ENCODE measurements at places on chromosomes 6 and 20. TPM values are rescaled to one million over a fixed set of nuclear protein-coding genes. Genes with fewer than 3 reads are reported as not detected.

GRCh38 chr6:144262470-144263369 is 22.4 kb upstream of the UTRN start:
- DNase-seq, result no peak

- DNase-seq, result no peak
Measured at GRCh38 chr20:1374246-1374645, 18.6 kb downstream of the FKBP1A start.

GRCh38 chr6:28326371-28326948 is 9.5 kb downstream of the ZSCAN31 start:
- no peak for DNase-seq

DNA sequence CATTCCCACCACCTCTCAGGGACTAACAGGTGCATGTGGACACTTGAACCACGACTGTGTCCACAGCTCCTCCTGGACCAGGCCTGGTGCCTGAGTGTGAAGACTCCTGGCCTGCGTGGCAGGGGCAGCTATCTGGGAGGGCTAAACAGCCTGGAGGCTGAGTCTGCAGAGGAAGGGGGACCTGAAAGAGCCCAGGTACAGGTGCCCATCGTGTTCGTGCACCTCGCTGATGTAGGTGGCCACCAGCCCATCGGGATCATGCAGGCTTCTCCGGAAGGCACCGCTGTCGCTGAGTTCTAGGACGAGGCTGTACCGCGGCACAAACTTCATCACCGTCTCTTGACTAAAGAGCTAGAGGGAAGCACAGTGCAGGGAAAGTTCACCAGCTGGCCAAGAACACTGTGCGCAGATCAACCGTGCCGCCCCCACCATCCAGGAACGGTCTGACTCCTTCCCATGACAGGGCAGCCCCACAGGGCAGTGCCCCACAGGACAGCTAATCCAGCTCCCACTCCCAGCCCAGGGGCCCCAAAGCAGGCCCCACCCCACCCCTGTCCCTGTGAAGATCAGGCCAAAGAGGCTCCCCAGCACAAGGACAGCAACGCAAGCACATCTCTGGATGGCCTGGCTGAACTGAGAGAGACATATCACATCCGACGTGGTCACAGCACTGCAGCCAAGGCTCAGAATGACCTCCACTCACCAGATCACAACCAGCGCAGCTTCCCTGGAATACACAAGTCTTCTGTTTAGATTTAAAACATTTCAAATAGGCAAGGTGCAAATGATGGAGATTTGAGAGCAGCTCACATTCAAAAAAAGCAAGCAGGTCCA is 14.8 kb downstream of the CST7 start:
- no peak for DNase-seq

- no peak for DNase-seq
Measured at GRCh38 chr6:90415178-90415577, 118.5 kb upstream of the BACH2 start.

CMTR1 gene
- 38.2 TPM for total RNA-seq

LRRC73 gene
- total RNA-seq, result 2.1 TPM

DNA sequence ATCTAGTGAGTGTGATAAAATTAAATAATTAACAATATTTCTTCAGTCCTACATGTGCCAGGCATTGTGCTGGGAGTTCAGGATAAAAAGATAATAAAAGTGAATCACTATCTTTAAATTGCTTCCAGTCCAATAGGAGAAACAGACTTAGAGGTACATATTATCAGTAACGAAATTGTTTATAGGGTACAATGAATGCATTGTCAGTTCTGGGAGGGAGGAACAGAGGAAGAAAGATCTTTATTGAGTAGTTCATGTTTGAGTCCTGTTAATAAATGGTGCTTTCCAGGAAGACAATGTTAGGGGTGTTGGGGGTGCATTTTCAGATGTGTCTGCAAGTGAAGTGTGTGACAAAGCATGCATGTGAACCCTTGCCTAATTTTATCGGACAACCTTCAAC is 183.1 kb downstream of the OGFRL1 start:
- DNase-seq, result no peak

MAP7 gene
- 0.95 TPM for total RNA-seq

- DNase-seq, result no peak
Measured at GRCh38 chr6:105981002-105981887, 104.9 kb upstream of the PRDM1 start.

DNA sequence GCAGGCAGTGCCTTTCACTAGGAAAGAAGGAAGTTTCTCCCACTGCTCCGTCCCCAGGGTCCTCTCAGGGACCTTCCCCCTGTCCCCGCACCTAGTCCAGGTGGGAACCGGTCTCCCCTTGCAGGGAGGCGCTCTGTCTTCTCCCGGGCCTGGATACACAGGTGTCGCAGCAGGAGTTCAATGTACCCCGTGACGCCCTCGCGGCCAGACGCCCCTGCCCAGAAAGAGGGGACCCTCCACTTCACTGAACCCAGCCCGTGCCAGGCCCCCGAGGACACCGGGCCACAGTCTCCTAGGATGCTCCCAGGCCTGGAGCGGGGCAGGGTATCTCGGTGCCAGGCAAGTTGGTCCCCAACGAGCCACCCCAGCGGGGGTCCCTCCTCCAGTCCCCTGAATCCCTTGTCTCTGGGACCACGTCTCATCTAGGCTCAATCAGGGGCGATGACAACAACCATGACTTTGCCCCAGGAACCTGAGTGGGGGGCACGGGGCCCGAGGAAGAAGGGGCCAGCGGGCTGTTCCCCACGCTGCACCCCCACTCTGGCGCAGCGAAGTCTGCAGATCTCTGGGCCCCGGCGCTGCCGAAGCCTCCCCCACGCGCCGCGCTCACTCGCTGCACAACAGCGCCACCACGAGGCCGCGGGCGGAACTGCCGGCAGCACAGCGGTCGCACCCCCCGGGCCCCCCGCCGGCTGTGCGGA is 103.0 kb downstream of the EDN3 start:
- peak; percentile 70 for DNase-seq

DNA sequence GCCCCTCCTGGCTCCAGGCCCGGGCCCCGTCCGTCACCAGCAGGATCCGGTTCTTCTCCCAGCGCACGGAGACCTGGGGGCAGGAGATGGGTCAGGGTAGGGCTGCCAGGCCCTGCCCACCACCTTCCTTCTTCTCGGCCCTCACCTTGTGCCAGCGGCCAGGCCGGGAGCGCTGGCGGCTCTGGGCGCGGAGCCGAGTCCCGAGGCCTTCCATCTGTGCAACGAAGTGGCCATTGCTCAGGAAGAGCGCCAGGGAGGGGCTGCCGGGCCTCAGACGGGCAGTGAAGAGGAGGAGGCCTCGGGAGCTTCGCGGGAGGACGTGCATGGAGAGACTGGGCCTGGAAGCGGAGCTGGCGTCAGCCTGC is 7.9 kb downstream of the ADRM1 start:
- no peak for DNase-seq

SLC22A1 gene
- 2.8 TPM for total RNA-seq

CDH22 gene
- total RNA-seq, result not detected

CDSN gene
- total RNA-seq, result not detected

GRCh38 chr6:17478223-17478907 is 85.0 kb downstream of the CAP2 start:
- no peak for DNase-seq

- no peak for DNase-seq
Measured at GRCh38 chr6:150691463-150691862, 91.8 kb downstream of the PLEKHG1 start.

DNA sequence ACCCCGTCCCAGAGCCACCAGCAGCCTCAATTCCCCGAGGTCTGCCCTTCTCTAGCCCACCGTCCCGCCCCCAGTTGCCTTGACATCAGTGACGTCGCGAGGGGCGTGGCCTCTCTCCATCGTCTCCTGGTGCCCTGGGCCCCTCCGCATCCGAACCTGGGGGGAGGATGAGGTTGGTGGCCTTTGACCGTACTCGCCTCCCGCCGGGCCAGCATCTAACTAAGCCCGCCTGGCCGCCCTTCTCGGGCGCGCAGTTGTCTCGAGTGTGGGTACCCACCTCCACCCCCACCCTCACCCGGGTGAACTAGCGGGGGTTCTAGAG is 5.5 kb upstream of the ARMC12 start:
- peak; percentile 94 for DNase-seq

ZSCAN31 gene
- 36.1 TPM for total RNA-seq

- no peak for DNase-seq
Measured at GRCh38 chr20:62931464-62931863, 5.2 kb upstream of the DIDO1 start.

- DNase-seq, result no peak
Measured at GRCh38 chr6:54618572-54618971, 228.0 kb upstream of the FAM83B start.

DNAH8 gene
- not detected for total RNA-seq

DNA sequence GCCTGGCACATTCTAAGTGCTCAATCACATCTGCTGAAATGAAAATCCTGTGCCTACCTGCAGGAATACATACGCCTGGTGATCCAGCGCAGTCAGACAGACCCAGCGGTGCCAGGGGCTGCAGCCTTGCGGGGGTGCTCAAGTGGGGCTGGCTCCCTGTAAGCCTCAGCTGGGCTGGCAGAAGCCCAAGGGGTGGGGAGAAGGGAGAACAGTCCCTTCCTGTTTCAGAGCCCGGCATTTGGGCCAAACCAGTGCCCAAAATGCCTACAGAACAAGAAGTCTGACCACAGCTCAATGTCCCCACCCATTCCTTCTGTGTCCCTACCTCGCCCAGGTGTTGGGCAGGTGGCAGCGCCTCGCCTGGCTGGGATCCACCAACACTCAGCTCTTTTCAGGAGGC is 22.6 kb downstream of the KCNK15 start:
- DNase-seq, result no peak

GRCh38 chr6:16324606-16325225 is 86.3 kb downstream of the GMPR start:
- no peak for DNase-seq

DNA sequence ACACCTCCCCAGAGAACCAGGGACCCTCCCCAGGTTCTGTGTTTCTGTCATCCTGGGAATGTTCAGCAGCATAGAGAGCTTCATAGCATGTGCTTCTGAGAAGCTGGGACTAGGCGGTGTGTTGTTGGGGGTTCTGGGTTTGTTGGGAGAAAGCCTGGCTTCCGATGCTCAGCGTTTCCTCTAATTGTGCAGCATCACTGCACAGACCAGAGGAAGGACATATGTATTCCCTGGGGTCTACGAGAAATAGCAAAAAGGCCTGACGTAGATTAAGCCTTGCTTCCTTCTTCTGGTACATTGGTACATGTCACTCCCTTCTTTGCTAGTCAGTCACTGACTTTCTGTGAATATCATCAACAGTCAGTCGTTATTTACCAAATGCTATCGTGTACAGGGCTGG is 96.9 kb upstream of the SGK1 start:
- no peak for DNase-seq

- DNase-seq, result peak; percentile 18
Measured at GRCh38 chr6:126539022-126539421, 199.1 kb downstream of the CENPW start.

- no peak for DNase-seq
Measured at GRCh38 chr20:34022151-34022838, 28.6 kb downstream of the RALY start.

DNA sequence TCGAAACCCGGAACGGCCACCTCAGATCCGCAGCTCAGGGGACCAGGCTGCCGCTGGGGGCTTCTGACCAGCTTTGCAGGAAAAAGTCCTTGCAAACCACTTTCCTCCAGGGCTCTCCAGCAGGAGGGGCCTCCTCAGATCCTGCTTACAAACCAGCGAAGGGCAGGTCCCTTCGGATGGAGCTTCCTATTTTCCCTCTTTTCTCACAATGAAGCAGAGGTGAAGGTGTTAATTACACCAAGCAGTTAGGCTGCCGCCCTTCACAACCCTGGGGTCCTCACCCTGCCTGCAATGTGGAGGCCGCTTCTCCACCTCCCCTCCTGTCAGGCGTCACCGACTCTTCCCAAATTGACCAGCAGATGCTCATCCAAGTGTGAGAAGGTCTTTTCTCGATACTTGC is 5.7 kb downstream of the ARHGAP40 start:
- DNase-seq, result no peak

DNA sequence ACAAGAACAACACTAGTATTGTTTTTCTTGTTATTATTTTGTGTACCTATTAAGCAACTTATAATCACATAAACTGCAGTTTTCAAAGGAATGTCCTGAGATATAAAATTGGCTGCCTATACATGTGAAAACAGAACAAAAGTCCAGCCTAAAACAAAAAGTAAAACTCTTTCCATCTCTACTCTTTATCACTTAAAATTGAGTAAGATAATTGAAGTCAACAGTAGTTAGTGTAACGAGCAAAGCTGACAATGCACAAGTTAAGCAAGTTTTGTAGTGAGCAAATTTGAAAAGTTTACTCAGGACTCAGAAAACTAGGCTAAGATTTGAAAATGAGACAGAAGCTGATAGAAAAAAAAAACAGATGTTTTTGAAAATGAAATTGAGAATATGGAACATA is 941.4 kb upstream of the MAN1A1 start:
- no peak for DNase-seq

CALHM5 gene
- 3.2 TPM for total RNA-seq

CEP250 gene
- 18.4 TPM for total RNA-seq

DNA sequence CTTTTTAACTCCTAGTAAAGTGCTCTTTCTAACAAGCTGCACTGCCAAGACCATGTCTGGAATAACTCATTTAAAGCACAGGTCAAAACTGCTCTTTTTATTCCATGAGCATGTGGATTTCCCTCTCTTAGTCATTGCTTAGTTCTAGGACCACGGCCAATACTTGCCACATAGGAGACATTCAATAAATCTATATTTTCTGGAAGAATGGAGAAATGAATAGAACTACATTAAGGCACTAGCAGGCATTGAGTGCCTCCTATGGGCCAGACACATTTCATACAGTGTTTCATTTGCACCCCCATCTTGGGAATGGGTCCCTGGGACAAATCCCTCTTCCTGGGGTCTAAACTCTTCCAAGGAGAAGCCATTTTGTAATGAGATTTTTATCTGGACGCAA is 552.8 kb upstream of the CITED2 start:
- peak; percentile 59 for DNase-seq

DNA sequence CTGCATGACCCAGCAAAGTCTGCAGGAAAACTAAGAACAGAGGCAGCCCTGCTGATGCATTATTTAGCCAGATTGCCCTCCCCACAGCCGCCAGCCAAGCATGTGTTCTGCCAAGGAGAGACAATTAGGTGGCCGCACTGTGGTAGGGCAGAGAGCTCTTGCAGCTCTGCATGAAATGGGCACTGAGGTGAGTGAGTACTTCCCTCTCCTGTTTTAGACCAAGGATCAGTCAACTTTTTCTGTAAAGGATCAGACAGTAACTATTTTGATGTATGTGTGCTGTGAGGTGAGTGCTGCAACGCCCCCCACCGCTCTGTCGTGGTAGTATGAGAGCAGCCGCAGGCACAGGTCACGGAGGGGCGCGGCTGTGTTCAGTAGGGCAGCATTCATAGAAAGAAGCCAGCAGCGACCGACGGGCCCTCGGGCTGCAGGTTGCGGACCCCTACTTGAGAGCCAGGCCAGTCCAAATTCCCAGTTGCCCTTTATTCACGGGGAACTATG is 23.8 kb upstream of the FAM50B start:
- peak; percentile 90 for DNase-seq

GRCh38 chr6:125872259-125872921 is 81.6 kb downstream of the NCOA7 start:
- no peak for DNase-seq

SLC22A7 gene
- total RNA-seq, result not detected

SOX18 gene
- total RNA-seq, result not detected

NT5E gene
- total RNA-seq, result 139 TPM

GRCh38 chr6:129759796-129760605 is 50.0 kb upstream of the ARHGAP18 start:
- no peak for DNase-seq

GRCh38 chr6:105882121-105882803 is 203.9 kb upstream of the PRDM1 start:
- DNase-seq, result no peak

- peak; percentile 64 for DNase-seq
Measured at GRCh38 chr6:112691289-112691688, 344.2 kb downstream of the RFPL4B start.

Measured in Daoy (cell line).